ENCODE measurements at places on chromosomes 2 and 18.

DNA sequence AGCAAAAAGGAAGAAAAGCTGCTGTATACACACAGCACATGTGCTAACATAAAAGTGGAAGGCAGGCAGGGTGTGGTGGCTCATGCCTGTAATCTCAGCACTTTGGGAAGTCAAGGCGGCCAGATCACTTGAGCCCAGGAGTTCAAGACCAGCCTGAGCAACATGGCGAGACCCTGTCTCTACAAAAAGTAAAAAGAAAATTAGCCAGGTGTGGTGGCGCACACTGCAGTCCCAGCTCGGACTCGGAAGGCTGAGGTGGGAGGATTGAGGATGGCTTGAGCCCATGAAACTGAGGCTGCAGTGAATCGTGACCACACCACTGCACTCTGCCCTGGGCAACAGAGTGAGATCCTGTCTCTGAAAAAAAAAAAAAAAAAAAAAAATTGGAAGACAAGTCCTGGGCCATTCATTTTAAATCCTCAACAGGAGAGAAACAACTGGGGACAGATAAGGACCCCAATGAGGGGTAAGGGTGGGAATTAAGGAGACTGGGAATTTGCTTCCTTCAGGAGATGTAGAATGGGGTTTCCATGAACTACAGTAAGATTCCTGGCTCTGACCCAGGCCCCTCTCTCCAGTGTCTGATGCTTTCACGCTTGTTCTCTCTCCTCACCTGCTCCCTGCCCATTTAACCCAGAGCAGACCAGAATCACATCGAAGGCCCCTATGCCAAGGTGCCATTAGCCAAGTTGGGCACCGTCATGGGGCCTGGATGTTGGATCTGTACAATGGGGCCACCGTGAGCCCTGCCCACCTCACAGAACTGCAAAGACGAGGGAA lies 29.6 kb downstream of the TNS1 start:
- DNase-seq: no peak

DNA sequence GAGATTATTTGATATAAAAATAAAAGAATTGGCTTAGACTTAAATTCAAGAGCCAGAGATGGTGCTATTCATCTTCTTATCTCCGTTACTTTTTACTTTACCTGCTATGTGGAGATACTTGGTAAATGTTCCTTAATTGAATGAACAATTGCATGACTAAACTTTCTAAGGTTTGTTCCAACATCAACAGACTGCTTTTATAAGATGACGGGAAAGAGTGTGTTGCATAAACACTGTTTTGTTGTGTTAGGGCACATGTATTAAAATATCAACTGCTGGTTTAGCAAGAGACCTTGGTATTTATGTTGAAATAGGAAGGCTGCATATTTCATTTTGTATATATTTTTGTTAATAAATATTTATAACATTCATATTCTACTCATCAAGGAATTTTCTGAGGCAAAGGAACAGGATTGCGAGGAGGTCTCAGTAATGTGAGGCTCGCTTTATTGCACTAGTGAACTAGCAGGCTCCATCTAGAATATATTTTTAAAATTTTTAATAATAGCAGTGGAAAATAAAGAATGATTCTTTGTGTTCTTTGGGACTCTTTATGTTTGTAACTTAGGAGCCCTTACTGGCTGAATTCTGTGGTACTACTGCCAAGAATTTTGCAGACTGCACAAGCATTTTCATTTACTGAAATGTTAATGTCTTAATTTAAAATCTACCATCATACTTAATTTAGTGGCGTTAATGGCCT lies 10.7 kb upstream of the NFE2L2 start:
- peak; percentile 45 for DNase-seq

- DNase-seq: no peak
Measured at GRCh38 chr2:95109260-95109659, 12.3 kb downstream of the MRPS5 start.

- DNase-seq: no peak
Measured at GRCh38 chr2:122670897-122671296, 915.4 kb downstream of the TSN start.

- DNase-seq: no peak
Measured at GRCh38 chr2:218130377-218130776, 4.5 kb downstream of the CXCR2 start.

- no peak for DNase-seq
Measured at GRCh38 chr2:46497766-46498165, 18.4 kb downstream of the TMEM247 start.

GRCh38 chr2:120642646-120643045 lies 93.0 kb upstream of the GLI2 start:
- DNase-seq: no peak

DNA sequence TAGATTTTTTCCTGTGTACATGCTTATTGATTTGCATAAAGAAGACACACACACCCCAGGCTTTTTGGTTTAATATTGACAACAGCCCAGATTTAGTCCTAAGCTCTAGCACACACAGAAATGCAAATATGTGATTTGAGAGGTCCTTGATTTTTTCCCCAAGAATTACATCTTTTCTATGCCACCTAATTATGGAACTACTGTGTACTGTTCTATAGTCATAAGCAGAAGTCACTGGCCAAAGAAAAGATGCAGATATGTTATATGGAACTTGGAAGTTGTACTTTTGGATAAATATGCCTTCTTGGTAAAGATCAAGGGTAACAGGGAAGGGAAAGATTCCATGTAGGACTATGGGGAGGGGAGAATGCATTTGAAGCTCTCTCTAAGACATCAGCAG lies 105.6 kb downstream of the SETBP1 start:
- DNase-seq: no peak

- DNase-seq: peak; percentile 40
Measured at GRCh38 chr2:234031207-234031606, 19.3 kb upstream of the SPP2 start.

- no peak for DNase-seq
Measured at GRCh38 chr2:25825238-25825637, 53.0 kb downstream of the ASXL2 start.

DNA sequence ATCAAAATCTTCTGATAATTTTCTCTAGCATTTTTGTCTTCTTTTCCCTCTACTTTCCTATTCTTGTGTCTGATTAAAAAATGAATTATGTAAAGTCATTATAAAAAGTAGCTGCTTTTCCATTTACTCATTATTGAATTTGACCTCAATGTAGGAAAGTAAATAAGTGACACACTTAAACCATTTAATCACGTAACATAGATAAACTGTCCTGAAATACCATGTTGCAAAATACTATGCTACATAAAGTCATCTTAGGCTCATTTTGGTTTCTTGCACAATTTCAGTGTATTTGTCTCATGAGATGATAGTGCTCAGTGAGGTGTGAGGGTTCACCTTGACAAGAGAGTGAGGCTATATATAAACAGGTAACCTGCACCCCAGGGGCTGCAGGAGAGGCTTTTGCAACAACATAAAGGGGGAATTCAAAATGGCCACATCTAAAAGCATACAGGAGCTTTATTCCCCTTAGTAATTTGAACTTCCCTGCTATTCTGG lies 502.7 kb downstream of the RNF144A start:
- no peak for DNase-seq

DNA sequence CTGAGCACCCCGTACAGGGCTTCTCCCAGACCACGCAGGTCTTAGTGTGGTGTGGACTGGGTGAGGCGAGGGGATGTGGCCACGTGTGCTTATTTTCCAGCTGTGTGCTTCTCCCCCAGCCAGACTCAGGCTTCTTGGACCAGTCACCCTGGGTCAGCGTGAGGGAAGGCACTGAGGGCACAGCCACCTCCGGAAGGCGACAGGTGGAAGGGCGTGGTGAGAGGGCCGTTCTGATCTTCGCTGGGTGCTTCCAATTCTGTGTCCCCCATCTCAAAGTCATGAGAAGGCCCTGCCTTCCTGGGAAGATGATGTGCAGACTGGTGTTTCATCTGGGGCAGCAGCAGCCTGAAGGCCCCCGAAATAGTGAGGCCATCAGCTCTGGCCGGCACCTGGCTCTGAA lies 169.7 kb upstream of the MYCN start:
- DNase-seq: no peak

DNA sequence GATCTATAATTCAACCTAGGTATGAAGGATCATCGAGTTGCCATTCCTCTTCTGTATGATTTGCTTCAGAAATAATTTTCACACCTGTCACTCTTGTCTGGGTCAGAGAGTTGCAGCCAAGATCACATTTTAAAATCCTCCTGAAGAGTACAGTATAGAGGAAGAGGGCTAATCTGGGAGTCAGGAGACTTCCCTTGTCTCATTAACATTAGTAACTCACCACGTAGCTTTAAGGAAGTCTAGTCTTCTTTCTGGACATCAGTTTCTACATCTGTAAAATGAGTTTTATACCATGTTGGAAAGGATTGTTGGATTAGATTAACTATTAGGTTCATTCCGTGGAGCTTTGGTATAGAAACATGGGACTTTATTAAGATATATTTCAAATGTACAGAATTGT lies 109.4 kb downstream of the TDRD15 start:
- DNase-seq: no peak

- no peak for DNase-seq
Measured at GRCh38 chr2:133044556-133044955, 374.6 kb upstream of the LYPD1 start.
